ENCODE measurements at places on chromosomes 4 and X. TPM values are rescaled to one million over a fixed set of nuclear protein-coding genes. Genes with fewer than 3 reads are reported as not detected.

The PDE5A gene
- 1.4 TPM for total RNA-seq

The ASMT gene
- total RNA-seq: 0.66 TPM

The SH3RF1 gene
- 6.5 TPM for total RNA-seq

The IL15 gene
- 6.1 TPM for total RNA-seq

The TRIM61 gene
- total RNA-seq: 2.3 TPM

Measured in B cell (primary cell).